ENCODE measurements at places on chromosomes 7 and 10. TPM values are rescaled to one million over a fixed set of nuclear protein-coding genes. Genes with fewer than 3 reads are reported as not detected.

DNA sequence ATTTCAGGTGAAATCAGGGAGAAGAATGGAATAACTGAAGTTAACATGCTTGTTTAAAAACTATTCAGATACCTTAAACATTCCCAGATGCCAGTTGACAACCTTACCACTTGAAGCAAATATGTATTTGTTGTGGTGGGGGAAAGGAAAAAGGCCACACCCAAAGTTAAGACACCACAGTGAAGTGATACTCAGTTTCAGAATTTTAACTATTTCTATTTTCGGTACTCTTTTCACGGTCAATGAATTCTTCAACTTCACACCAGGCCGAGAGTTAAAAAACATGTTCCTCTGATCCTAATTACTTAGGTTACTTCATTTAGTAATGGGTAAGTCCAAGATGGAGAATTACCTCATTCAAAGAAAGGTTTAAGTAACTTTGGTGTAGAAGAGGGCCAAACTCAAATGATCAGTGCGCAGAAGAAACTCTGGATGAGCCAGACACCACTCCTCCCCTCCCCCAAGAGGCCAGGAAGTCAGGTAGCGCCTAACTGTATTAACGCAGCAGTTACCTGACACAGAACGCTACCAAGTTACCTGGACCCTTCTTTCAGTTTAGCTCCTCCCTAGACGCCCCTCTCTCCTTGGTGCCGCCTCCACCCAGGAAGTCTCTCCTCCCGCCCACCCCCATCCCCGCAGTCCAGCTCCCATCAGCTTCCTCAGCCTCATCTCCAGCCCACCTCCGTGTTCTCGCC lies 700 bp downstream of the MTPN start:
- peak; percentile 9 for DNase-seq

RAMP3 gene
- polyA plus RNA-seq, result not detected

DNA sequence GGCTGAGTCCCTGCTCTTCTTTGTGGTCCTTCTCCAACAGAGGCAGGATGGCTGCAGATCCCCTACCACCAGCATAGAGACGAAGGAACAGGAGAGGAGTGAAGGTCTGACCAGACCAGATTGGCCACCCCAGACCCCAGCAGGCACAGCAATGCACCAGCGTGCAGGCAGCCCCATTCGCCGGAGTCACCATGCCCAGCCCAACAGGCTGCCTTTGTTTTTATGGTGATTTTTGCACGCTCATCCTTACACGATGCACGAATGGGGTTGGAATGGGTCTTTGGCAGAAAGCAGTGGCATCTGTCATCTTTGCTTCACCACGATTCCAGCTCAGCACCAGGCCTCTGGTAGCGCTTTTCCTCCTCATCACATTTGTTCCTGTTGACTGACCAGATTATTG lies 427.6 kb downstream of the INHBA start:
- DNase-seq, result no peak

- no peak for DNase-seq
Observed at GRCh38 chr10:28798428-28798955, 121.2 kb downstream of the BAMBI start.

- no peak for DNase-seq
Observed at GRCh38 chr10:110370006-110370405, 65.3 kb upstream of the SMNDC1 start.

DNA sequence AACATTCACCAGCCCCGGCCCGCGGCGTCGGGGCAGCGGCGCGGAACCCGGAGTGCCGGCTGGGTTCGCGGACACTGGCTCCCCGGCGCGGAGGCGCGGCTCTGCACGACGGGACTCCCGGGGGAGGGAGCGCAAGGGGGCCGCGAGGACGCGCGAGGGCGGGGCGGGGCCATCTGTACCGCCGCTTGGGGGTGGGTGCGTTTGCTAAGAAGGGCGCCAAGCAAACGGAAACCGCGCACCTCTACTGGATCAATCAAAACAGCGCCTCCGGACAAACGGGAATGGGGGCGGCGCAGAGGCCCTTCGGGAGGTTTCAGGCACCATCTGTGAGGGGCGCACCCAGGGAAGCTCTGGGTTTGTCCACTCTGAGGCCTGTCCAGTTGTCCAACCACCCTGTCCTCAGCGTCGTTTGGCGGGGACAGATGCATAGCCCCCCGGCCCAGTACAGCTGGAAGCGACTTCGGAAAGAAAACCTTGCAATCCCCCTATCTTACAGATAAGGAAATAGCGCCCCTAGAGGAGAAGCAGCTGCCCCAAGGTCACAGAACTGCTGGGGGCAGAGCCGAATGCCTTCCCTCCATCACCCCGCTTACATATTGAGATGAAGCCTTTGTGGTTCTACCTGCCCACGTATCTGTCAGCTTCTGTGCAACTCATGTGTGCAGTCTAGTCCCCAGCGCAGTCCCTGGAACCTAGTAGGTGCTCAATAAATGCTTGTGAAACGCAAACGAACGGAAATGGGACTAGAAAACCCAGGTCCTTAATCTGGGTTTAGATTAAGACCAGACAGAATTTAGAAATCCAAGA lies 10.7 kb upstream of the SLIT1 start:
- DNase-seq, result peak; percentile 67

- DNase-seq, result no peak
Observed at GRCh38 chr10:125548356-125548755, 134.6 kb downstream of the TEX36 start.

GRCh38 chr7:90411510-90411909 lies 8.2 kb downstream of the CLDN12 start:
- peak; percentile 11 for DNase-seq
